Heart right ventricle (tissue), 16 donors: ENCODE measurements at places on chromosomes 6 and 20. TPM values are rescaled to one million over a fixed set of nuclear protein-coding genes. Genes with fewer than 3 reads are reported as not detected.

- H3K36me3 ChIP-seq = no peaks in the 10 kb centered on the region
- no peak for DNase-seq
- H3K27me3 ChIP-seq = no peaks in the 10 kb centered on the region
- H3K4me1 ChIP-seq = no peaks in the 10 kb centered on the region
- no peak overlapping the region for H3K27ac ChIP-seq
These were observed 7.5 kb upstream of the TTPAL start for GRCh38 chr20:44468044-44468782.

DNA sequence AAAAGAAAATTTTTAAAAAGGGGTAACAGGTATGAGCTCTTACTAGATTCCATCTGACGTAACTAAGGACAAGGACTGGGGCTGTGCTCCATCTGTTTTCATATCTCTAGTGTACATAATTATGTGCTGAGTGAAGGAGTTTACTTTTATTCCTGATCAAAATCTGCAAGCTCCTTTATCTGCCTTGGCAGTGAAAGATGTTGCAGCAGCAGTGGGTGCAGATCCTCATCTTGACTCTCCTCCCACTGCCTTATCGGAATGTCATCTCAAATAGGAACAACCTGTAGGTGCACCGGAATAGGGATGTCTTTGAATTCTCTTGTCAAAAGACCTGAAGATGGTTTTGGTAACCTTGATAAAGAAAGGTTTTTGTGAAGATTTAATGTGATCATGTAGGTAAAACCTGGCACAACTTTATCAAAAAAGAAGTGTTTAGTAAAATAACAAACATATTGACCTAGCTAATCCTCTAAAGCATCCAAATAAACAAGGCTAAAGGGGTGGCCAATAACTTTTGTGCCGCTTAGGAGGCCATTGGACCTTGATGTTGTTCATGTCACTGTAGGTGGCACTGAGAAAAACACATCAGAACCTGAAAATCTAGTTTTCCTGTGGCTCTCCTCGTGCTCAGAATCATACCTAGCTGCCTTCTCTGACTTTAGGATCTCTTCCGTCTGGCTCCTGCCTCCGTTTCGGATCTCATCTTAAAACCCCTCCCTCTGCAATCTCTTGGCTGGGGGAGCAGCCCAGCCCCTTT is 19.0 kb upstream of the SLC16A10 start:
- H3K27me3 ChIP-seq = no peaks in the 10 kb centered on the region
- no peaks in the 10 kb centered on the region for H3K36me3 ChIP-seq
- no peak overlapping the region for H3K4me3 ChIP-seq
- no peak overlapping the region for H3K27ac ChIP-seq
- no peaks in the 10 kb centered on the region for H3K4me1 ChIP-seq

DNA sequence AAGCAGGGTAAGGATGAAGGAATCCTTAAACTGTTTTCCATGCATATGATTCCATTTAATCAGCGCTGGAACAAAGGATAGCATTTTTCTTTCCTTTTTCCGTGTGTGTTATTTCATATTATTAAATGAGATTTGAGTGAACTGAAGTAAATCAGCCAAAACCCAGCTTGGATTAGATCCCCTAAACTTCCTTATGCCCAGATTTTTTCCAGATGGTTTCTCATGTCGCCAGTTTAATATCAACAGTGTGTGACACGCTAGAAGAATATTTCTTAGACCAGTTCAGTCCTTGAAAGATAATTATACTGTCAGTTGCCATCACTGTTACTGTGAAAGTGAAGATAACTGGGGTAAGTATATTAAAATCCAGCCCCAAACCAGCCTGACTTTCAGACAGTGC is 1009.4 kb downstream of the KIF16B start:
- H3K4me1 ChIP-seq = peaks cover 6% of the 10 kb centered on the region
- no peaks in the 10 kb centered on the region for H3K36me3 ChIP-seq
- no peaks in the 10 kb centered on the region for H3K27me3 ChIP-seq
- H3K4me3 ChIP-seq = no peak overlapping the region
- DNase-seq = no peak

- H3K27ac ChIP-seq = no peak overlapping the region
- H3K4me1 ChIP-seq = no peaks in the 10 kb centered on the region
- H3K36me3 ChIP-seq = peaks cover 8% of the 10 kb centered on the region
- DNase-seq = no peak
- no peak overlapping the region for H3K4me3 ChIP-seq
- no peaks in the 10 kb centered on the region for H3K27me3 ChIP-seq
These were observed 70.3 kb downstream of the SYNJ2 start for GRCh38 chr6:158051968-158052367.

- no peak overlapping the region for H3K4me3 ChIP-seq
- H3K27ac ChIP-seq = no peak overlapping the region
- DNase-seq = no peak
- no peaks in the 10 kb centered on the region for H3K27me3 ChIP-seq
- H3K4me1 ChIP-seq = no peaks in the 10 kb centered on the region
These were observed 21.7 kb downstream of the SEC63 start for GRCh38 chr6:107936162-107936909.

GRCh38 chr6:137914530-137915193 is 47.6 kb downstream of the TNFAIP3 start:
- no peak overlapping the region for H3K27ac ChIP-seq
- no peak overlapping the region for H3K4me3 ChIP-seq
- H3K27me3 ChIP-seq = no peaks in the 10 kb centered on the region
- no peaks in the 10 kb centered on the region for H3K36me3 ChIP-seq
- H3K4me1 ChIP-seq = no peaks in the 10 kb centered on the region

GRCh38 chr6:48777411-48777810 is 666.4 kb upstream of the PTCHD4 start:
- H3K4me1 ChIP-seq = no peaks in the 10 kb centered on the region
- no peaks in the 10 kb centered on the region for H3K27me3 ChIP-seq

- no peaks in the 10 kb centered on the region for H3K27me3 ChIP-seq
- H3K4me3 ChIP-seq = no peak overlapping the region
- H3K36me3 ChIP-seq = peaks cover 12% of the 10 kb centered on the region
- no peaks in the 10 kb centered on the region for H3K4me1 ChIP-seq
These were observed 463.0 kb downstream of the CDKAL1 start for GRCh38 chr6:20997143-20997769.

DNA sequence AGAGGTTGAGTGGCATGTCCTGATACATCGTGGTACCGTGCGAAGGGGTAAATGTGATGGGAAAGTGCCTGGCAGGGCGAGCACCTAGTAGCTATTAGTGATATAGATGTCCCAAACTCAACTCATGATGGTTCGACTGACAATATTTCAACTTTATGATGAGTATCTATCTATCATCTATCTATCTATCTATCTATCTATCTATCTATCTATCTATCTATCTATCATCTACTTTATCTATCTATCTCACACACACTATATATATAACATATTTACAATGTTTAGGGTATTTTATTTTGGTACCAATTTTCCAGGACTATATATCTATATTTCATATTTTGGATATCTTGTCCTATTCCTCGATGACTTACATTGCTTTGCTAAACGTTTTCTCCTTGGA is 5.5 kb downstream of the BCAS1 start:
- no peaks in the 10 kb centered on the region for H3K36me3 ChIP-seq
- no peak overlapping the region for H3K4me3 ChIP-seq
- no peaks in the 10 kb centered on the region for H3K4me1 ChIP-seq
- H3K27me3 ChIP-seq = peaks cover 13% of the 10 kb centered on the region

DNA sequence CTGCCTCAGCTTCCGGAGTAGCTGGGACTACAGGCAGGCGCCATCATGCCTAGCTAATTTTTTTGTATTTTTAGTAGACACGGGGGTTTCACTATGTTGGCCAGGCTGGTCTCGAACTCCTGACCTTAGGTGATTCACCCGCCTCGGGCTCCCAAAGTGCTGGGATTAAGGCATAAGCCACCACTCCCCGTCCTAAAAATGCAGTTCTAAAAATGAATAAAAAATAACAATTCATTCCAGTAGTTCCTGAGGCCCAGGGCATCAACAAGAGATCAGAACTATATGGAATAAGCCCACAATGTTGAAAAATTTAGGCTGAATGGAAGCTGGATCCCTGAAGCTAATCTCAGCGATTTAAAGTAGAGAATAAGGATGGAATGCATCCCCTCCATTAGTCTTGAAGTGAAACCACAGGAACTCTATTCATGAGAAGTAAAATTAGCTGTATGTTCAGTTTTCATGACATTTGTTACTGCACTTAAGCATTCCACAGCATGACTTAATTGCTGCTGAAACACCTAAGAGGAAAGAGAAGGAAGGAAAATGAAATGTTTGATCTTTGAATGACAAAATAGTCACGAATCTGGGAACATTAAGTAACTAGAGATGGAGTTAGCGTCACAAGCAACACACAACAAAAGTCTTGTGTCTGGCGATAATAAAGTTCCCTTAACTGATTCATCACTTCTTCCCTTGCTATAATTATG is 80.4 kb upstream of the RIPOR2 start:
- no peak overlapping the region for H3K27ac ChIP-seq
- no peak for DNase-seq
- H3K4me1 ChIP-seq = peaks cover 2% of the 10 kb centered on the region

DNA sequence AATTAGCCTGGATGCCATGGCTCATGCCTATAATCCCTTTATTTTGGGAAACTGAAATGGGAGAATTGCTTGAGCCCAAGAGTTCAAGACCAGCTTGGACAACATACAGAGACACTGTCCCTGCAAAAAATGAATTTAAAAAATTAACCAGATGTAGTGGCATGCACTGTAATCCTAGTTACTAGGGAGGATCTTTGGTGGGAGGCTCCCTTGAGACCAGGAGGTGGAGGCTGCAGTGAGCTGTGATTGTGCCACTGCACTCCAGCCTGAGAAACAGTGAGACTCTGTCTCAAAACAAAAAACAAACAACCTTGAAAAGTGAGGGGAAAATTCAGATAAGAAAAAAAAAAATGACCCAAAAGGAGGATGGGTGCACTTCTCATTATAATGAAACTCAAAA is 23.4 kb downstream of the CAP2 start:
- H3K27me3 ChIP-seq = no peaks in the 10 kb centered on the region
- peaks cover 19% of the 10 kb centered on the region for H3K4me1 ChIP-seq
- DNase-seq = no peak
- H3K27ac ChIP-seq = no peak overlapping the region

DNA sequence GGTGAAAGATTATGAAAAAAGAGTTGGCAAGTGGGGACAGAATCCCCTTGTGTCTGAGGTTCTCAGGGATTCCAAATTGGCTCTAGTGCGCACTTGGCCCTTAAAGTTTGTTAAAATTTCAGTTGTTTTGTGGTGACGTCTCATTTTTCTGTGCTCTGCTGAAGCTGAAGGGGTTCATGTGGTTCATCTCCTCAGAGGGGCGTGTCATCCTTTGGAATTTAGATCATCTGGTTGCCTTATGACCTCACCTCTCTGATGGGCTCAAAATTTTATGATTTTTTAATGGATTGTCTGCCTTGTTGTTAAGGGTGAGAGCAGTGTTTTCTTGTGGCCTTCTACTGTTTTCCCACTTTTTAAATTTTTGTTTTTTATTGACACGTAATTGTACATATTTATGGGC is 20.3 kb downstream of the CYB5R4 start:
- H3K36me3 ChIP-seq = no peaks in the 10 kb centered on the region
- DNase-seq = no peak

DNA sequence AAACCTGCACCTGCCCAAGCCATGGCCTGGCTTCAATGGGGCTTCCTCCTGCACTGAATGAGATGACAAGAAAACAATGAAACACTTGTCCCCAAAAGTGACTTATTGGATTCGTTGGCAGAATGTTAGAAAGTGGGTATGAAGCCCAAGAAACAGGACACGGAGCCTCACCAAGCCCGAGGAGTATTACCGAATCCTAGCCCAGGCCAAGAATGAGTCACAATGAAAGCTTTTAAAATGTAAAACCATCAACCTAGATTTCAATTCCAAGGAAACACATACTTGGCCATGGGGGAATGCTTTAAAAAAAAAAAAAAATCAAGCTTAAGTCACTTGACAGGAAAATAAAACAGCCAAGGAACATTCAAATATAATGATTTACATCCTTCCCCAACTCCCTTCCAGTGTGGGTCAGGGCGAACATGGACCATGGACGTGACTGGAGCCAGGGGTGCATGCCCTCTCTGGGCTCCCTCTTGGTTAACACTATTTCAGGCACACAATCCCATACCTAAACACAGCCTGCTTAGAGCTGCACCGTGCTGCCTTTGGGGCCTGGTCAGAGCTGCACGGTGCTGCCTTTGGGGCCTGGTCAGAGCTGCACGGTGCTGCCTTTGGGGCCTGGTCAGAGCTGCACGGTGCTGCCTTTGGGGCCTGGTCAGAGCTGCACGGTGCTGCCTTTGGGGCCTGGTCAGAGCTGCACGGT is 3.1 kb upstream of the STX16 start:
- DNase-seq = no peak
- no peak overlapping the region for H3K4me3 ChIP-seq
- H3K4me1 ChIP-seq = peaks cover 34% of the 10 kb centered on the region
- no peaks in the 10 kb centered on the region for H3K27me3 ChIP-seq
- H3K36me3 ChIP-seq = no peaks in the 10 kb centered on the region
- H3K27ac ChIP-seq = peak overlapping the region; percentile 30

- DNase-seq = no peak
- H3K27ac ChIP-seq = peak overlapping the region; percentile 53
These were observed 94.4 kb upstream of the MAP7 start for GRCh38 chr6:136644597-136644952.

- H3K36me3 ChIP-seq = no peaks in the 10 kb centered on the region
- no peak for DNase-seq
- peaks cover 23% of the 10 kb centered on the region for H3K27me3 ChIP-seq
- no peaks in the 10 kb centered on the region for H3K4me1 ChIP-seq
These were observed 26.8 kb downstream of the ZNF831 start for GRCh38 chr20:59190466-59190865.

GRCh38 chr6:106508834-106509233 is 120.5 kb downstream of the RTN4IP1 start:
- no peaks in the 10 kb centered on the region for H3K36me3 ChIP-seq
- no peak for DNase-seq
- no peak overlapping the region for H3K27ac ChIP-seq

DNA sequence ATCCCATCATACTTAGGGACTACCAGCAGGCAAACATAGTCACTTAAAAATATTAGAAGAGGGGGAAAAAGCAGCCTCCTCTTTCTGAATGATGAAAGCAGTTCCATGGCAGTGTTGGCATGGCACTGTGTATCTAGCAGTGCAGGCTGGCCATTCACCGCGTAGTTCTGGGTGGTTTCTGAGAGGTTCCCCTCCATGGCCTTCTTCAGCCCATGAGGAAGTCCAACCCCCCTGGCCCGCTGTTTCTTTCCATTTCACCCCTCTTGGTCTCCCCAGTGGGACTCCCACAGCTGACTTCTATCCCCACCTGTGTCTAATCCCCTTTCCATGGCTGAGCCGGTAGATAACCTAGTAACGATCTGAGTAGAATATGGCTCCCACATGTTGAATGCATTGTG is 17.0 kb downstream of the PPARD start:
- DNase-seq = no peak
- H3K27me3 ChIP-seq = no peaks in the 10 kb centered on the region
- no peaks in the 10 kb centered on the region for H3K36me3 ChIP-seq

- H3K4me1 ChIP-seq = no peaks in the 10 kb centered on the region
- DNase-seq = no peak
- no peaks in the 10 kb centered on the region for H3K36me3 ChIP-seq
- no peak overlapping the region for H3K4me3 ChIP-seq
- no peak overlapping the region for H3K27ac ChIP-seq
- H3K27me3 ChIP-seq = no peaks in the 10 kb centered on the region
These were observed 515.6 kb downstream of the EYS start for GRCh38 chr6:65191471-65191870.

FOXF2 gene
- 0.18 TPM for total RNA-seq

IL17A gene
- not detected for total RNA-seq

PGC gene
- not detected for total RNA-seq

MRPS26 gene
- 47.9 TPM for total RNA-seq

MDN1 gene
- 20.1 TPM for total RNA-seq

HAO1 gene
- total RNA-seq = not detected

L3MBTL1 gene
- 5.4 TPM for total RNA-seq

AARS2 gene
- total RNA-seq = 7.0 TPM

IGF2R gene
- 68.3 TPM for total RNA-seq

WDR46 gene
- 11.0 TPM for total RNA-seq

DNAH8 gene
- not detected for total RNA-seq
